ENCODE measurements at places on chromosomes 13 and 19.

- DNase-seq = no peak
These were observed 80.4 kb downstream of the EDNRB start for GRCh38 chr13:77838271-77838670.

- DNase-seq = no peak
These were observed 58.5 kb downstream of the SCGB2B2 start for GRCh38 chr19:34618410-34618809.

GRCh38 chr13:84500016-84500415, 617.7 kb upstream of the SLITRK1 start:
- no peak for DNase-seq

DNA sequence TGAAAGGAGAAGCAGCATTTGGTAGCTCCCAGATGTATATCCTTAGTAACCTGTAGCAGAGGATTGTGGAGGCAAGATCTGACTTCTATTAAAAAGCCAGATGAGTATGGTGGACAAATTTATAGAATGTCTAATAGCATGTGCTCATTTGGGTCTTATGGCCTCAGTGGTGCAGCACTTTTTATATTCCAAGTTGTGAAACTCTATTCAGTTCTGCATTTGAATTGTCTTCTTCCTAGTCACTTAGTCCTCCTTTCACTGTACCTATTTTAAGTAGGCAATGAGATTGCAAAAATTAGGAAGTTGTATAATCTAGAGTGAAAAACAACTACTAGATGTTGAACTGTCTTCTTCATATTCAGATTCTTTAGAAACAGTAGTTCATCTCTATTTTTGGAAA, 412.5 kb upstream of the PCDH9 start:
- no peak for DNase-seq

DNA sequence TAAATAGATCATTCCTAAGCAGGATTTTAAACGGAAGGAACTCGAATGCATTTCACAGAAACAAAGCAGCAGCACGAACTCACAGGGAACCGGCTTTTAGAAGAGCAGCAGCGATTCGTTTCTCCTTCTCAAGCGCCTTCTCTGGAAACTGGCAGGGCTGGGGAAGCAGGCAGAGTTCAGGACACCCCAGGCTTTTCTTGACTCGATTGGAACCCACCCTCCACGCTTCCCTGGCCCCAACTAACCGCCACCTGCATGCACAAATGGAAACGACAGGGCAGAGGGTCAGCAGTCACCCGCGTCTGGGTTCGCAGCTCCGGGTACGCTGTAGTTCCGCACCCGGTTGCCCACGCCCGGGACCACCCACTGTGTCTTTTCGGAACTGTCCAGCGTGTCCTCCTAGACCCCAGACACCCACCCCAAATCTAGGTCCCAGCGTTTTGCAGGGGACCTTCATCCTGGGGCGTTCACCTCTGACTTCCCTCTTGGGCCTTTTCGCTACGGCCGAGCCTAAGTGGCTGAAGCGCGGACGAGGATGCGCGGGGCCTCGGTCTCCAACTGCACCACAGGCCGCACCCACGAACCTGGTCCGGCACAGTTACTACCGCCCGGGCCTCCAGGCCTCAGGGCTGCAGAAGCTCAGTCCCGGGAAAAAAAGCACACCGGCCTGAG, 500 bp downstream of the ZFP30 start:
- DNase-seq = peak; percentile 24

- DNase-seq = no peak
These were observed 250.8 kb downstream of the OXGR1 start for GRCh38 chr13:96743296-96744089.

DNA sequence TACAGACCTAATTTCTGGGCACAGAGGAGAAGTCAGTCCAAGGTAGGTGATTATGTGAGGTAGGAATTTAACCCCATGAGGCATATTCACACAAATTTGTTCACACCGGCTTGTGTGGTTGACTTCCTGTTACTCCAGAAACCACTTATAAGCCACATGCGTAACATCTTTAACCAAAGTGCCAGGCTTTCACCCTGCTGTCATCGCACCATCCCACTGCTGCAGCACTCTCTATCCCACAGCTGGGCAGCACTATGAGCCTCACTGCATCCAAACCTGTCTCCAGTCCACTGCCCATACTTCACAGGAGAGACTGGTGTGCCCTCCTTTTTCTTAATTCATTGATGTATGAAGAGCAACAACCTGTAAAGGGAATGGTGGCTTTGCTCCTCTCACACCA, 128.2 kb upstream of the ARGLU1 start:
- no peak for DNase-seq

- peak; percentile 48 for DNase-seq
These were observed 9.9 kb downstream of the LMTK3 start for GRCh38 chr19:48501494-48502349.

DNA sequence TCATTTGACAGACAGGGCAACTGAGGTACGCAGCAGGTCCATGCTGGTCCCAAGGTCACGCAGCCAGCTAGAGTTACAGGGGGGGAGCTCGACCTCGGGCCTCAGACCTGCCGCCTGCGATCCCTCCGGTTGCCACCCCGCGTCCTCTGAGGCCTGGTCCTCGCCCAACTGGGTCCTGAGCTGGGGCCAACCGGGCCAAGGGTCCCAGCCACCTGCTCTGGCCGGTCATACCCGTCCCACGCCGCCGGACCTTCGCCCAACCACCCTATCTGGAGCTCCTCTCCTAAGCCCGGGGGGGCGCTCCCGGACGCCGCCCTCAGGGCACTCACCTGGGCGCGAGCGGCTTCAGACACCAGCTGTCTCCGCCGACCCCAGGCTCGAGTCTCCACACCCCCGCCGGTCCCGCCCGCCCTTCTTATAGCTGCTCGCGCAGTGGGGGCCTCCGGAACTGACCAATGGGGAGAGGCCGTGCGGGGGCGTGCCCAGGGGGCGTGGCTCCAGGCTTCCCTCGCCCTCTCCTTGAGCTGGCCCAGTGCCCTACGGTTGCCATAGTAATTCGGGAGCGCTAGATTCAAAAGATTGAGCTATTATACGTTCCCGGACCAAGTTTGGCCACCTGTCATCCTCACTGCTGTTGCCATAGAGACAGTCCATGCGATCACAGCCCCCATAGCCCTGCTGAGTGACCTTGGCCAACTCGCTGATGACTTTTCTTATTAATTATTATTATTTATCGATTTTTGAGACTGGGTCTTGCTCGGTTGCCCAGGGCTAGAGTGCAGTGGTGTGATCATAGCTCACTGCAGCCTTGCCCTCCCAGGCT, at the start of gene PLIN5:
TSS of gene PLIN5 (minus strand) at position 389 of the 823 bp plus-strand sequence. CDS start 1,150 bp downstream, outside the sequence.
- peak; percentile 30 for DNase-seq

GRCh38 chr19:49125025-49125731, 5.8 kb downstream of the PPFIA3 start:
- DNase-seq = no peak

GRCh38 chr19:7349961-7350711, 1.4 kb downstream of the ARHGEF18 start:
- peak; percentile 56 for DNase-seq

DNA sequence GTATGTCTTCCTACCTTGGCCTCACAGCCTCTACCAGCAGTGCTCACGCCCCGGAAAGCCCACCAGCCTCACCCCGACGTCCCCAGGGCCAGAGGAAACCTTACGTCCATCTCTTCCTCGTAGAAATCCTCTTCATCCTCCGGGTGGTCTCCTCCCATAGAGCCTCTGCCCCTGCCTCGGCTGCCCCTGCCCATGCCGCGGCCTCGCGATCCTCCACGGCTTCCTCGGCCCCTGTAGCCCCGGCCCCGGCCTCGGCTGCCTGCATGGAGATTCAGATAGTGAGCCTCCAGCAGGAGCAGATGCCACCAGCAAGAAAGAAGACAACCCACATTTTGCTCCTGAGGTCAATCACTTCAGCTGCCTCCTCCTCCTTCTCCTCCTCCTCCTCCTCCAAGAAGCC, 27.3 kb downstream of the ZC3H4 start:
- DNase-seq = no peak

DNA sequence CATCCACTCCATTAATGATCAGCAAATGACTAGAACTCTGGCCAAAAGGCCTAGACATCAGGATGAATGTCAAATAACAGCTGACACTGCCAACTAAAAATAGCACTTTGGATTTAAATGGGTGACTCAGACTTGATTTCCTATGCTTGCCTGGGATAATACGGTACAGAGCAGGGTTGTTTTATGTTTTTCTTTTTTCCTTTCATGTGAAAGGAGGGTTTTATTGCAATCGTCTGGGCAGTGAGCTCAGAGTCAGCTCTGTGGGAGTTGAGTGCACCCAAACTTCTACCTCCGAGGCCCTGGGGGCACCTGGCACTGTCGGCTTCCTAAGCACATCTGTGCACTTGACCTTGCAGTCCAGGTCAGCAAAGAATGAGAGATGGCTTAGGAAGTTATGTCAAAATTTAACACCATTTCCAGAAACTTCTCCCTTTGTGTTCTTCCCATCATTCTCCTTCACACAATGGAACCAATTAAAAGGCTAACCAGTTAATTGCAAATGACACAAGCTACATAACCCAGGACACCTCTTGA, 134.1 kb downstream of the LACC1 start:
- DNase-seq = no peak

DNA sequence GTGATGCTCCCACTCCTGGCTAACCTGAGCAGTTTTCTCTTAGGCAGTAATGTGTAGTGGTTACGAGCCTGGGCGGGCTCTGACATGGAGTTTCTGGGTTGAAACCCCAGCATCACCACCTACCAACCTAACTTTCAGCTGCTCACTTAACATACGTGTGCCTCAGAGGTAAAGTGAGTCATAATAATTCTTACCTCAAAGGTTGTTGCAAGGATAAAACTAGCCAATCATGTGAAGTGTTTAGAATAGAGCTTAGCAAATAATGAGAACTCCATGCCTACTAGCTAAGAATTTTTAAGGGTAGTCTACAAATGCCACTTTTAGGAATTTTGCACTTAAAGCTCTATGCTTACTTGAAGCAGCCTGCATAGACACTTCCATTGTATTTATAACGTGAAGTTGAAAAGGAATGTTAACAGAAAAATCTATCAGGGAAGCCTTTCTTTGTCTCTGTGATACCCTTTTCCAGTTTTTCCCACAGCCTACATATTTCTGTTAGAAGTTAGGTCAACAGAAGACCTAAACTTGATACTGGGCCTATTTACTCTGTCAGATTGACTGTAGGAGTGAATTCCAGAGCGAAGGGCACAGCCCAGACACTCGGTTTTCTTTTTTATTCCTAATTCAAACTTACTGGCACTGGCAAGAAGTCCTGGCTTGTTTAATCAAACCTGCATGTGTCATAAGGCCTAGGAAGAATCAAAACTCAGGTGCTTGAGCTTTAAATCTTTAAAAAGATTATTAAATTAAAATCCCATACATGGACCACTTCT, 90.7 kb downstream of the FREM2 start:
- DNase-seq = no peak

DNA sequence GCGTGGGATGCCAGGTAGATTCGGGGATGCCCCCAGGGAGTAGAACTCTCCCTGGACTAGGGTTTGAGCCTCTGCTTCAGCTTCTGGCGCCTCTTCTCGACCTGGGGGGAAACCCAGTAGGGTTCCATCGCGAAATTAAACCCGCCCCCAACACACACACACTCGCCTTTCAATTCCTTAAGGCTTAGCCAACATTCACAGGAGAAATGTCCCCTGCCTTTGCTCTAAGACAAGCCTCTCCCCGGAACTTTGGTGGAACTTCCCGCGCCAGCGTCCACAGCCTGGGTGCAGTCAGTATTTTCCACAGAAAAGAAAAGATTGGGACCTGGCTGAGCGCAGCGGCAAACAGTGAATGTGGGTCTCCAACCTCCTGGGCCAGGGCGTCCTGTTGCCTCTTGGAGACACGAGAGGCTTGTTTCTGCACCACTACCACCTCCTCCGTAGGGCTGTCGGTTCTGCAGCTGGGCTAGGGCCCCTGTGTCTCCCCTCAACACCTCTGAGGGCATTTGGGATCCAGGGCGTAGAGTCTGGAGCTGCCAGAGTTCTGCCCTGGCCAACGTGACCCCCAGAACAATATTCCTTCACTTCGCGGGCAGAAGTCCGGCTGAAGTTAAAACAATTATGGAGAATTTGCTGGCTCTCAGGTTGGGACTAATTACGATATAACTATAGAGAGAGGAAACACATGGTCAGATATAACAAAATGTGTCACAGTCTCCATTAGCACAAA, 3.2 kb downstream of the PDX1 start:
- DNase-seq = no peak

GRCh38 chr19:35118268-35119020, 2.8 kb downstream of the FXYD3 start:
- no peak for DNase-seq

- no peak for DNase-seq
These were observed 25.3 kb downstream of the TRPM4 start for GRCh38 chr19:49182848-49183375.

DNA sequence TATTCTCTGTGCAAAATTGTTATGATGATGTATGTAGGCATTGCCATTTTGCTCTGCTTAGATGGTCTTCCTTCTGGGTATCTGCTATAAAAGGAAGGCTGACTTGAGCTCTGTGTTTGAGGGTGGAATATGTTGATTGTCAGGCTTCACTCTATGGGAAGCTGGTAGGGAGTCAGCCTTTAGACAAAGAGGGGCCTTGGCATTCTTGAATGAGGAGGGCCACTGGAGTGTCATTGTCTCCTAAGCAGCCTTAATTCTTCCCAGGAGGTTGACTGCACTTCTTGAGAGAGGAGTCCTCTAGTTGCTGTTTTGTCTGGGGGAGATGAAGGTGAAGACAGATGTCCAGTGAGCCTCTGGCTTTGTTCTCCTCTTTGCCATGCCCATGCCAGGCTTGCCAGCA, 266.8 kb downstream of the KCNRG start:
- no peak for DNase-seq

DNA sequence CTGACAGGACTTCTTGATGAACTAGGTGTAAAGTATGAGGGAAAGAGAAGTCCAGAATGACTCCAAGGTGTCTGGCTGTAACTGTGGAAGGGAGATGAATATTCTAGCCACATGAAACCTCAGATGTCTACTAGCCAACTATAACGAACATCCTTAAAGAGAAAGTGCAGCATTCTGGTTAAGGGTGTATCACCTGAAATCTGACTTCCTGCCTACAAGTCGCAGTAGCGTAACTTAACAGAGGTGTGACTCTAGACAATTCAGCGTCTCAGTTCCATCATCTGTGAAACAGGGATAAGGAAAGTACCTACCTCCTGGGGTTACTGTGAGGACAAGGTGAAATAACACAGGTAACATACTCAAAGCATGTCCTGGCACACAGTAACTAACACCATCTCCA, 145.7 kb upstream of the FBXL3 start:
- no peak for DNase-seq
